Activated naive CD8-positive, alpha-beta T cell treated with anti-CD3 and anti-CD28 coated beads for 36 hours (primary cell): ENCODE measurements at places on chromosomes 4 and X.
A peak's percentile ranks its signal among the peaks of the same experiment; 100 is the strongest.

- no peak overlapping the region for H3K4me3 ChIP-seq
- no peaks in the 10 kb centered on the region for H3K27me3 ChIP-seq
- H3K36me3 ChIP-seq = peaks cover 47% of the 10 kb centered on the region
- no peak overlapping the region for H3K27ac ChIP-seq
- no peak for DNase-seq
- H3K4me1 ChIP-seq = peaks cover 50% of the 10 kb centered on the region
These were observed 5.5 kb downstream of the CENPC start for GRCh38 chr4:67539830-67540229.

GRCh38 chr4:75895744-75896314, 6.4 kb downstream of the PPEF2 start:
- H3K27me3 ChIP-seq = no peaks in the 10 kb centered on the region
- H3K4me1 ChIP-seq = no peaks in the 10 kb centered on the region
- no peak overlapping the region for H3K4me3 ChIP-seq
- DNase-seq = no peak

- no peak overlapping the region for H3K4me3 ChIP-seq
- H3K27me3 ChIP-seq = peaks cover 7% of the 10 kb centered on the region
- no peaks in the 10 kb centered on the region for H3K4me1 ChIP-seq
- DNase-seq = no peak
- no peaks in the 10 kb centered on the region for H3K36me3 ChIP-seq
These were observed 671.2 kb downstream of the PCDH18 start for GRCh38 chr4:136861091-136861490.

GRCh38 chr4:84948056-84948455, 18.4 kb downstream of the WDFY3 start:
- H3K27me3 ChIP-seq = no peaks in the 10 kb centered on the region
- H3K4me1 ChIP-seq = no peaks in the 10 kb centered on the region
- no peak overlapping the region for H3K27ac ChIP-seq
- DNase-seq = no peak

DNA sequence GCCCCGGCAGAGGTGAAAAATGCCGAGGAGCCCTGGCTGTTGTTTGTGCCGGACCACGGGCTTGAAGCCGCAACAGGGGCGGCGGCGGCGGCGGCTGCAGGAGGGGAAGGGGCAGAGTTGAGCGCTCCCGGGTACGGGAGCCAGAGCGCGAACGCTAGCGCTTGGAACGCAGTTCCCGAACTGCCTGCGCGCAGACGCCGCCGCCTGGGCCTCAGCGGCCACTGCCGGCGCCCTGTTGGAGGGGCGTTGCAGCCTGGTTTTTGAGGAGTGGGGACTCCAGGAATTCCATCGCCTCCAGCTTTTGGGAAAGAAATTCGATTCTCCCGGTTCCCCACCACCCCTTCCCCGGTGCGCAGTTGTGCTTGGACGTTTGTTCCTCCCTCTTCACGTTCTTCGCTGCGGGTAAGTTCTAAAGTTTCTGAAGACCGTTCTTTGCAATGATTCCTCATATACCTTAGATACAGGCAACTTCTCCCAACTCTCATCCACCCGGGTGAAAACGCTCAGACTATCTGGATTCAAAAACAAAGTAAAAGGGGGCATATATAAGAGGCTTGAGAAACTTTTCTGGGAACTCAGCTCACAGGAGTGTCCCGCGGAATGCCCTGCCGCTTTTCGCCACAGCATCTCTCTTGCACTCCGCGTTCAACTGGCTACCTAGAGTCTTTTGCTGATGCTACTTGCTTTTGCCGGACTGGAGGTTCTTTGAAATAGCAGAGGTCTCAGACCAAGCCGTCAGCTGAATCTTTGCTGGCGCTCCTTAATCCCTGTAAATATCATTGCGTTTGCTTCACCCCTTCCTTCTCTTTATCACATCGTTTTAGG, 1.0 kb downstream of the FAT4 start:
- H3K36me3 ChIP-seq = no peaks in the 10 kb centered on the region
- no peak overlapping the region for H3K27ac ChIP-seq
- peaks cover 75% of the 10 kb centered on the region for H3K27me3 ChIP-seq
- peaks cover 31% of the 10 kb centered on the region for H3K4me1 ChIP-seq
- H3K4me3 ChIP-seq = peak overlapping the region; percentile 70

- no peak overlapping the region for H3K27ac ChIP-seq
- H3K36me3 ChIP-seq = no peaks in the 10 kb centered on the region
- H3K4me3 ChIP-seq = no peak overlapping the region
- no peaks in the 10 kb centered on the region for H3K27me3 ChIP-seq
- DNase-seq = no peak
- no peaks in the 10 kb centered on the region for H3K4me1 ChIP-seq
These were observed 79.9 kb upstream of the ATOH1 start for GRCh38 chr4:93748373-93749291.

DNA sequence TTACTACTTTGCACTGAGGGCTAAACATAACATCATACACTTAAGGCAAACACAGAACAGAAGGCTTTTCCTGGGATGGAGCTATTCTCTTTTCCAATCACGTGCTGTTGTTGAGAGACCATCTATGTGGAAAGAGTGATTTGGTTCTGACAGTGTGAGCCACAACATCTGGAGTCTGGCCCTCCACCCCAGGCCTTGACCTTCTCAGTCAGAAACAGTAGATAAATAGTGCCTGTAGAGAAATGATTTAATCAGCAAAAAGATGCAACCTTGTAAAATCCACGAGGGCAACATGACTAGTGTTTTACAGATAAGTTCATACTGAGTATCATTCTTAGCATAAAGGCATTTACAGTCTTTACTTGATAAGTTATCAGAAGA, 10.8 kb upstream of the SFRP2 start:
- peaks cover 37% of the 10 kb centered on the region for H3K27me3 ChIP-seq
- H3K4me1 ChIP-seq = peaks cover 2% of the 10 kb centered on the region
- H3K36me3 ChIP-seq = no peaks in the 10 kb centered on the region
- no peak overlapping the region for H3K27ac ChIP-seq
